ENCODE measurements at places on chromosomes 11 and 22.

- DNase-seq, result no peak
Measured at GRCh38 chr22:37229012-37229804, 14.9 kb downstream of the RAC2 start.

- DNase-seq, result no peak
Measured at GRCh38 chr11:96188243-96189006, 154.6 kb downstream of the MAML2 start.

- DNase-seq, result no peak
Measured at GRCh38 chr11:113724778-113725177, 18.7 kb upstream of the TMPRSS5 start.

GRCh38 chr11:30938810-30939209 lies 352.7 kb upstream of the MPPED2 start:
- DNase-seq, result no peak

DNA sequence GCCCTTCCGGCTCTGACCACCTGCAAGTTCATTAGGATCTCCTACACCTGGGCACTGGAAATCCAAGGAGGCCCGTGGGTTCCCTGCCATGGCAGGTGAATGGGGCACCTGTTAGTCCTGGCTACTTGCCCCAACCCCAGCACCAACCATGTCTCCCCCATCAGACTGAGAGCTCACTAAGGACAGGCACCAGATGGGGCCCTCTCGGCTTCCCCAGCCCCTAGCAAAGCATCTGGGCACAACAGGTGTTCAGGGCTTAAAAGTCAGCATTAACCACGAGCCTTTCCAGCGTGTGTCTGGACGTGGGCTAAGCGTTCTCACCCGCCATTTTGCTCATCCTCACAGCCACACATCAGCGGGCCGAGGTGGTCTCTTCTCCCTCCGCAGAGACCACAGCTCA lies 2.2 kb downstream of the SULT4A1 start:
- DNase-seq, result no peak

- DNase-seq, result no peak
Measured at GRCh38 chr11:73200256-73200655, 17.8 kb upstream of the P2RY2 start.

DNA sequence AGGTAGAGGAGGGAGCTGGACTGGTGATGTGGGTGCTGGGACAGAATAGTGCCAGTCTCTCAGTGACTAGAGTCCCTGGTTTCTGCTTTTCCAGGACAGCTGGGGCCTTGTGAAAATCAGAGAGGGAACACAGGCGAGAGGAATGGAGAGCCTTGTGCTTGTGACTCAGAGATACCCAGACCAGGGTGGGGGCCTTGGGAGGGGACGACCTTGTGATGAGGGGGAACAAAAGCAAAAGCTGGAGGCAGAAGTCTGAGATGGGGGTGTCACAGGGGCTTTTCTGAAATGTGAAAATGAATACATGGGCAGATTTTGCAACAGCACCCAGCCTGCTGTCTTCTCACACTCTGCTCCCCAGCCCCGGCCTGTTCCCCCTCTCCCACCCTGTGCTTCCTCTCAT lies 3.4 kb upstream of the NR1H3 start:
- DNase-seq, result no peak

DNA sequence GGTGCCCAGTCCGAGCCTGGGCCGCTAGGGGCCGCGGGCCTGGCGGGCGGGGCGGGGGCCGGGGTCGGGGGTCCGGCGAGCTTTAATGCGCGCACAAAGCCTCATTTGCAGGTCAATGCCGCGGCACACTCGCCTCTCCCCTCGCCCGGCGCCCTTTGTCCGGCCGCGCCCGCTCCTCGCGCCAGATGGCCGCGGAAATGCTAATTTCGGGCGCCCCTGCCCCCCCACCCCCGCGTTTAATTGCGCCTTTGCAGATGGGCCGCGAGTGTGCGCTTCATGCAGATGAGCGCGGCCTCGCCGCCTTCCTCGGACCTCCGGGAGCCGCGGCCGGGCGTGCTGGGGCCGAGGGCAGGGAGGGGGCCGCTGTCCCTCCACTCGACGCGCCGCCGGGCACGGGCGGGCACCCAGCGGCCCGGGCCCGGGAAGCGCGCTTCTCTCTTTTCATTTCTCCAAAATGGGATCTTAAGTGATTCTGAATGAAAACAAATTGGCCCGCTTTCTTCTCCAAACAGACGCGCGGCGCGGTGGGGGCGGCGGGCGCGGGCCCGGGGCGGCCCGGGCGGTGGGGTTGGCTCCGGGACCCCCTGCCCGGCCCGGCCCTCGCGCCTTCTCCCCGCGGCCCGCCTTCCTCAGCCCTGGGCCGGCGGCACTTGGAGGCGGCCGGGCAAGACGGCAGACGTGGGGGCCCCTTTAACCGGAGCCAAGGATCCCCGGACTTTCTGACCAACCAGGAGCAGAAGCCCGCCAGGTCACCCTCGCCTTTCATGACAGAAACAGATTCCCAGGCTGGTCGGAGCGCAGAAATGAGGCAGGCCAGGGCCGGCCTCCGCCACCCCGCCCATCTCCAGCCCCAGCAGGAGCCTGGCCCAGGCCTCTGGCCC lies 22.9 kb downstream of the CDKN1C start:
- DNase-seq, result no peak

GRCh38 chr11:86806903-86807302 lies 6.6 kb downstream of the PRSS23 start:
- no peak for DNase-seq

DNA sequence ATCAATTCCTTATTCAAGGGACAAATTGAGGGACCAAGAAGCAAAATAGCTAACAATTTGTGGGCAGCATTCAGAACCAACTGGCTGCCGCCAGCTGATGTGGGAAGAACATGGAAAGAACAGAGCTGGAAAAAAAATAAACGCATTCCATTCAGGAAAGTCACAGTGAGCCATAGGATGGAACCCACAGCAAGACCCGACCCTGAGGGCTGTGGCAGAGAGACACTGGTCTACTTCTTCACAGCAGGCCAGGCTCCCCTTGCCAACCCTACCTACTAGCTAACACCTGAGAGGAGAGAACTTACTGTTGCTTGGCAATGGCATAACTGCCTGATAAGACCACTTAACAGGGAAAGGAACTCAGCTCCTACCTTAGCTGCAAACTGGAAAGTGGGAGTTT lies 123.5 kb upstream of the APOA1 start:
- no peak for DNase-seq

DNA sequence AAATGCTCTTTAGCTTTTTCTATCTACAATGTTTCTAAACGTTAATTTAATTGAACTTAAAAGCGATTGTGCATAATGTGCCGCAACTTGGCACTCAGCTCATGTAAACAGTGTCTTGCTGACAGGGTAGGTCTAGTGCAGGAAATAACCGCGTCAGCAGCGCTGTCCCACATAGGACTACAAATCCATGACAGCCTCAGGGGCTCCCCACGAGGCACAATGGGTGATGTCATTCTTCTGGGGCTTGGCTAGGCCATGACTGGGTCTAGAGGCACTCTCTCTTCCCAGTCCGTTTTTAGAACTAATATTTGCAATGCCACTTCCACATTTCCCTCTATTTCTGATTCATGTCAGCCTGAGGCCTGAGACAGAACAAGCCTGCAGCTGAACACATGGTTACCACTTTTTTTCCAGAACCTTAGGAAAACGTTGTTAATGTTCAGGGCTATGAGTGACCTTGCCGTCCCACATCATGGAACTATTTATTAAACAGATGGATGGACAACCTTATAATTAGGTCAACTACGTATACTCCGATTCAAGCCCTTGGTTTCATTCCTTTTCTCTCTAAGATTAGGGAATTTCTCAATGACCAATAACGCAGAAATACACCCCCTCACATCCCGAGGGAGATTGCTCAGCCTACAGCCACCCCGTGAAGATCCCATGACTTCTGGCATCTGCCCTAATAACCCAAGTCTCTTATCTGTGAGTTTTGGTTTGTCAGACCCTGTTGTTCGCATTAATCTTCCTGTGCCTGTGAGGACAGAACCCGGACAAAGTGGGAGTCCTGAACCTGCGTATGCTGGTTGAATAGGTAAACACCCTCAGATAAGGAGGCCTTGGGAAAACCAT lies 19.4 kb upstream of the SNX32 start:
- no peak for DNase-seq

DNA sequence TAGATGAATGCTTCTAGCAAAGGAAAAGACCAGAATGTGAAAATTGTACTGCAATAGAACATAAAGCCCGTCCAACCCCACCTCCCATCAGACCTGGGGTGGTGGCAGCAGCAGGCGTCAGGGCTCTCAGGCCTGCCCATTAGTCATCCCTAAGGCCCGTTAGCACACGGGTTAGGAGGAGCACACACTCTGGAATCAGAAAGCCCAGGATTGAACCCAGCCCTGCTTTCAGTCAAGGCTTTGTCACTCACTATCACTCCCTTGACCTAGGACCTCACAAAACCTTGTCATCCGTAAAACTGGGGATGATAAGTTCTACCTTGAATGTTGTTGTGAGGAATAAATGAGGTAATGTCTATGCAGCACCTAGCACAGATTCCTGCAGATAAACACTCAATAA lies 26.9 kb downstream of the MICAL3 start:
- DNase-seq, result no peak

DNA sequence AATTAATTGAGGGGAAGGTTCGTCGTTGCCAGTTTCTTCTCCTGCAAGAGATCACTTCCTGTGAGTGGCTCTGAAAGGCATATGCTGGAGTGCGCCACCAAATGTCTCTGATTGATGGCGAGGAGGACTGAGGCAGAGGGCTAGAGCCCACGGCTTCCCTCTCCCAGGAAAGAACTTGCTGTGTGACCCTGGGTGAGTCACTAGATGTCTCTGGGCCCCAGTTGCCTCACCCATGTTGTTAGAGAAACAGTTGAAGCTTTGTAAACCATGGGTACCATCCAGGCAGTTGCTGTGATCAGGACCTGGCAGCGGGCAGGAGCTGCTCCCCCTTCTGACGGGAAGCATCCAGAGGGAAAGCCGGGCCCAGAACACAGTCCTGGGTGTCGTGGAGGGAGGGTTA lies 3.2 kb downstream of the ABCG4 start:
- DNase-seq, result no peak

DNA sequence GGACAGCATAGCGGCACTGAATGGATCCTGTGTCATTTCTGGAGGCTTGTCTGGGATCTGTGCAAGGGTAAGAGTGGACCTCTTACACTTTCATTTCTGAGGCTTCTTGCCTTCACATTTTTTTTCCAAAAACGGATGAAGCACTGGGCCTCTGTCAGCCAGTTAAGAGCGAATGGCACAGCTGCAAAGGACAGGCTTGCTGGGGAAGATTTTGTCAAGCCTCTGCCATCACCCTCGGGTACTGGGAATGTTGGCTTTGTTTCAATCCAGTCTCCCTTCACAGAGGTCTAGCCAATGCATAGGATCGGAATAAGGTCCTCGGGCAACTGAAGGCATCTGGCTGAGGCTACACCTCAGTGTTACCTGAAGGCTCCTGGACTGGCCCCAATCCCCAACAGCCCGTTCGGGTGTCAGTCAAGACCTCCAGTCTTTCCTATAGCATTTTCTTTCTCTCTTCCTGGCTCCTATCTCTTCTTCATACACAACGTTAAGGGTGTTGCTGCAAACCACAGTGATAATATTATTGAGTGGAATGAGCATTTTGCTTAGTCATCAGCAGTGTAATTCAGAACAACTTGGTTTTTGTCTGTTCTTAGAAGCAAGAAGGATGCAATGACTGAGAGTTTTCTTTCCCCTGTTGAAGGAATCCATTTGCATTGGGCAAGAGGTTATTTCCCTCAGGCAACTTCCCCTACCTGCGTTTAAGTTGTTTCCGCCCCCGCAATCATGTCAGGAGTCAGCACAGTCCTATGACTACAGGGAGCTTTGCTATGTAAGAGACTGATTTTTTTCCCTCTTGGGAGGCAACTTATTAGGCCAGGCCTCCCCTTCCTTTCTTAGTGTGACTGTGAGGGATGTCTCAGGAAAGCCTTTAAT lies 22.8 kb downstream of the NPAT start:
- no peak for DNase-seq

DNA sequence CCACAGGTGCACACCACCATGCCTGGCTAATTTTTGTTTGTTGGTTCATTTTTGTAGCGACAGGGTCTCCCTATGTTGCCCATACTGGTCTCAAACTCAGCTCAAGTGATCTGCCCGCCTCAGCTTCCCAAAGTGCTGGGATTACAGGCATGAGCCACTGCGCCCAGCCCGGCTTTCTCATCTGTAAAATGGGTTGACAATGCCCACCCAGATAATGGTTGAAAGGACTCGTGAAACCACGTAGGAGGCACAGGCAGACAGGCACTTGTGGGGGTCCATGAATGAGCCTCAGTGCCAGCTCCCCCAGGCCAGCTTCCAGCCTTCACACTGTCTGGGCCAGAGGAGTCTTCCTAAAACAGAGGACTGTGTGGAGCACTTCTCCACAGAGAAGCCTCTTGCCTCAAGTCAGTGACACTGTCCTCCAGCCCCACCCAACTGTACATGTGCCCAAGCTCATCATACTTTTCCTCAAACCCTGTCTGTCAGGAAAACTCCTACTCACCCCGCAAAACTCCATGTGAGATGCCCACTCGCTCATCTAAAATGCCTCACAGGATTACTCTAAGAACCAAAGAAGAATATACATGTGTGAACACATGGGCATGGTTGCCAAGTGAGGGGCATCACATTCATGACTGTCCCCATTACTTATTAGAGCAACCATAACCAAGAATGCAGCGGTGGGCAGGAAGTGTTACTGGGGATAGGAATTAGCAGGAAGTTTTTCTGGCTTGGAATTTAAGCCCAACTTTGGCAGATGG lies 32.1 kb upstream of the WNT7B start:
- no peak for DNase-seq

GRCh38 chr11:13104619-13105236 lies 95.6 kb downstream of the RASSF10 start:
- no peak for DNase-seq

GRCh38 chr22:33073989-33074418 lies 15.8 kb upstream of the SYN3 start:
- no peak for DNase-seq

- no peak for DNase-seq
Measured at GRCh38 chr11:47257517-47258316, at the start of gene NR1H3. TSS of gene NR1H3 (plus strand) at chr11:47257996. CDS start at chr11:47259217, 1,221 bp downstream.

GRCh38 chr11:131889760-131890581 lies 519.6 kb downstream of the NTM start:
- DNase-seq, result no peak

- DNase-seq, result no peak
Measured at GRCh38 chr22:41862530-41863266, 29.8 kb downstream of the SREBF2 start.

- no peak for DNase-seq
Measured at GRCh38 chr11:125210066-125210465, 45.5 kb downstream of the PKNOX2 start.

DNA sequence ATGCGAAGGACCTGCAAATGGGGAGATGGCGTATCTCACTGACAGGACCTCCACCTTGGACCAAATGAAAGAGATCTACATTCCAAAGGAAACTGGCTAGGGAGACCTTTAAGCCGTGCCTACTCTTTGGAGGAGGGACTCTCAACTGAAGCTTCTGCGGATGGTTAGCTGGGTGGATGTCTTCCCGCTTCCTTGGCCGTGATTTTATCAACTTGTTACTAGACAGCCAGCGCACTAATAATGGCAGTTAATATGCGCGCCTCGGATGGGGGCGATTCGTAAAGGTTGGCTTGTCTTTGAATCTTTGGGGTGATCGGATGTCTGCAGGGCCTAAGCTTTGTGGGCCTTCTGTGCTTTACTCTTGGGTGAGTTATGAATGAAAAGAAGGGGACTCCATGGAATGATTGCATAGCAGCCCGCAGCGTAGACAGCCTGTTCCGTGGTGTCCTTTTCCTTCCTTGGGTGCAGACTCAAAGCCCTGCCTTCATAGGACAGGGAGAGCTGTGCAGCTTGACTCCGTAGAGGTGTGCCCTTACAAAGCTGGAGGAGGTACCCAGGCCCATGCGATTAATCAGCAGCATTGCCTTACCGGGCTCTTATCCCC lies 1.5 kb downstream of the ZNRF3 start:
- no peak for DNase-seq
